GM12892 (cell line): ENCODE measurements at places on chromosomes 2 and 18.

DNA sequence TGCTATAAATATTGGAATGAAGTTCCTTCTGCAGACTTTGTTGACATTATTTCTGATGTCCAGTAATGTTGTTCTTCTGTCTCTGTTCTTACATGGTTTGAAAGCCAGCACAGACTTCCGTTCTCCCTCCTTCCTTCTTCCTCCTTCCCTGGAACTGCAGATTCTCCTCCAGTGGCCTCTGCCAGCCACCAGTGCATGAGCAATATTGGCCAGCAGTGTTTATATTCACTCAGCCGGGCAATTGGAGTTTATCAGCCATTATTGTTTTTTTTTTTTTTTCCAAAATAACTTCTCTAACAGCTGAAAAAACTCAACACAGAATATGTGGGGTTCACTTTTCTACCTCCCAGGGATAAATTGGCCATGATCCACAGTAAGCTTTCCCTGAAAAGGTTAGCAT, 86.8 kb downstream of the ADCYAP1 start:
- no peak for DNase-seq

DNA sequence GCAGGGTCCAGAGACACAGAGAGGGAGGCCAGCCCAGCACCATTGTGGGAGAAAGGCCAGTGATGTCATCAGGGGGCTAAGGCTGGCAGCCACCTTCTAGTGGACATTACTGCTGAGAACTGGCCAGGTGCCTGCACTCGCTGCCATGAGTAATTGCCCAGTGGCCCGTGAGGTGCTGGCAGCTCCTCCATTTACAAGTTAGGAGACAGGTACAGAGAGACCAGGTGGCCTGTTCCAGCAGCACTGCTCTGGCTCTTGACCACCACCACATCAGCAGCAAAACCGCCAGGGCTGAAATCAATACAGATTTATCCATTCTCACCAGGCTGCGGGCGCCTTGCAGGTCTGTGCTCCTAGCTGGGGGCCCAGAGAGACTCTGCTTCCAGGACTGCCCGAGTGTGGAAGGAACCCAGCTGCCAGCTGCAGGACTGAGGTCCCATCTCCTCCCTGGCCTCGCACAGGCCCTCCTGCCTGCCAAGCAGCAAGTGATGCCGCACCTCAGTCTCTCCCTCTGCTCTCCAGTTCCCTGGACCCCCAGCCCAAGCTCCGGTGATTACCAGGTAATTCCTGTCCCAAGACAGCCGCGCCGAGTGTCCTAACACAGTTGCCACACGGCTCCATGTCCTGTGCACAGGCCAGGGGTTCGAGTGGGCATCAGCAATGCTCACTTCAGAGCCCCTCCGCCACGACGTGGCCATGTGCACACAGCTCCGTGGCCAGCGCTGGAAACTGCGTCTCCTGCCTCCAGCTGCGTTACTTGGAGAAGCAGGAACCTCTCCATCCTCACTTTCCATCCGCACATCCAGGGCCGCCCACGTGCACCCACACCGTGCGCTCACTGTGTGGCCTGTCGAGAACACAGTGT, 101.0 kb upstream of the CTDP1 start:
- DNase-seq: no peak

GRCh38 chr2:10265329-10266132, 37.2 kb upstream of the HPCAL1 start:
- no peak for DNase-seq

DNA sequence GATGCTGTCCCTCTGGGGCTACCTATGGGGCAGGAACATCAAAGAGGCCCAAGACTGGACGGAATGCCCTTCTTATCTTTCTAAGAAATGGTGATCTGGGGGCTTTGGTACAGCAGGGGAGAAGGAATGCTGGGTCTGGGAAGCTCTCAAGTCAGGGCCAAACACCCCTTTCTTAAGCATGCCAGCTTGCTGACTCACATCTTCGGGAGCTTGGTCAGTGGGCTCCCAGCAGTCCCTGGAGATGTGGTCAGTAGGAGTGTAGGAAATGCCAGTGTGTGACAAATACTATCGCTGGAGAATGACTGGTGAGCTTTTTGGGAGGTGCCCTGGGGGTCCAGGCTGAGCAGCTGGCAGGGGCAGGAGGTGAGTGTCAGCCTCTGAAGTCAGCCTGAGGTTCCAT, 105.0 kb upstream of the CDC42EP3 start:
- DNase-seq: no peak

GRCh38 chr2:196449083-196449482, 190.4 kb upstream of the CCDC150 start:
- DNase-seq: no peak

DNA sequence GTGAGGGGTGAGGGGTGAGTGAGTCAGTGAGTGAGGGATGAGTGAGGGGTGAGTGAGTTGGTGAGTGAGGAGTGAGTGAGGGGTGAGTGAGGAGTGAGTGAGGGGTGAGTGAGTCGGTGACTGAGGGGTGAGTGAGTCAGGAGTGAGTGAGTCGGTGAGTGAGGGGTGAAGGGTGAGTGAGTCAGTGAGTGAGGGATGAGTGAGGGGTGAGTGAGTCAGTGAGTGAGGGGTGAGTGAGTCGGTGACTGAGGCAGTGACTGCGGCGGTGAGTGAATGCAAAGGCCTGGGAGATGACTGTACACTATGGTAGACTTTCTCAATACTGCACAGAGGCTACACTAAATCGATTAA, 16.6 kb downstream of the THAP4 start:
- DNase-seq: no peak

GRCh38 chr2:190173392-190173791, 110.9 kb upstream of the MSTN start:
- no peak for DNase-seq

DNA sequence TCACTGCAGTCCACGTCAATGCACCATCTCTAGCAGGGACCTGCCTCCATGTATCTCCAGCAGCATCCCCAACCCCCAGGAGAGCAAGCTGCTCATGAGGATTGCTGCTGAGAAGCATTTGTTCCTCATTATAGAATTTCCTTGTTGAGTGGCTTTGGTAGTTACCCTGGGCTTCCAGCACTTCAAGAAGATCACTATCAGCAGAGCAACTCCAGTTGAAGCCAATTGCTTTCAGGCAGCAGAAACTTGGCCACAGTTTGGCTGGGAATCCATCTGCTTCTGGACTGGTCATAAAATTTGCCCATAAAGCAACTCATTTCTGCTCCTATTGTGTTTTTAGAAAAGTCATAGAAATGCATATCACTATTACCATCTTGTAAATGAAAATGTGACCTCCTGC, 17.4 kb downstream of the TRPM8 start:
- no peak for DNase-seq

GRCh38 chr2:45707006-45707405, 55.5 kb downstream of the PRKCE start:
- no peak for DNase-seq

DNA sequence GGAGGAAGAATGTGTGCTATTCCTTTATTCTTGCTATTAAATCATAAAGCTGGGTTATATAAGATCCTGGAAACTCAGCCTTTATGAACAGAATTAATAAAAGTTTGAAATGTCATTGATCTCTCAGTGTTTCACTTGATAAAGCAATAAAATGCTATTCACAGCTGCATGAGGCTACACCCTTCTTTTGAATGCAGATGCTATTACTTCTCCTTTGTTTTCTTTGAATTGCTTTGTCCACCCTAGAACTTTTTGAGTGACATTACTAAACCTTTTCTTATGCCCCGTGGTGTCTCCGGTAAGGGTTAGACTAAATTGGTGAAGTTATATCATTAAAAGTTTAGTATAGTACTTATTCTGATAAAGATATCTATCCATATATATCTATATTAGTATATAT, 18.9 kb downstream of the SERPINB5 start:
- DNase-seq: no peak

DNA sequence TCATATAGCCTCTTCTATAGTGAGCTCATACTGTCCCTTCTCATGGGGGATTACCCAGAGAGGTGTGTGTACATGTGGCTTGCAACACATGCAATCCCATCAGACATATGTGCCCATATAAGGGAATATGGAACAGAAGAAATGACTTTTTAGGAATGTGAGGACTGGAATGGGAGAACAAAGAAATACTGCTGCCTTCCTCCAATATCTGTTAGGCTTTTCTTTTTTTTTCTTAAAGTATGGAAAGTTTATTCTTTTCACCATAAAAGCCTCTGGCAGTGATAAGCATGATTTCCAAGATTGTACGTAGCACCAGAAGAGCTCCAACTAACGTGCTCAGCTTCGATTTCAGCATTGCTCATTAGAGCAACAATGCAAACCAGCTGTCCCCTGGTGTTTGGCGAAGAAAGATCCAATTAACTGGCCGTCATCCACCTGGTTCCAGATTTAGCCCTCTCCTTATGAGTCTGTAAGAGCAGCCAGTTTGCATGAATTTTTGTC, 113.6 kb downstream of the ADCYAP1 start:
- no peak for DNase-seq

GRCh38 chr2:226991663-226992062, 155.8 kb downstream of the RHBDD1 start:
- DNase-seq: no peak

GRCh38 chr2:100196786-100197494, 54.5 kb upstream of the AFF3 start:
- DNase-seq: no peak

DNA sequence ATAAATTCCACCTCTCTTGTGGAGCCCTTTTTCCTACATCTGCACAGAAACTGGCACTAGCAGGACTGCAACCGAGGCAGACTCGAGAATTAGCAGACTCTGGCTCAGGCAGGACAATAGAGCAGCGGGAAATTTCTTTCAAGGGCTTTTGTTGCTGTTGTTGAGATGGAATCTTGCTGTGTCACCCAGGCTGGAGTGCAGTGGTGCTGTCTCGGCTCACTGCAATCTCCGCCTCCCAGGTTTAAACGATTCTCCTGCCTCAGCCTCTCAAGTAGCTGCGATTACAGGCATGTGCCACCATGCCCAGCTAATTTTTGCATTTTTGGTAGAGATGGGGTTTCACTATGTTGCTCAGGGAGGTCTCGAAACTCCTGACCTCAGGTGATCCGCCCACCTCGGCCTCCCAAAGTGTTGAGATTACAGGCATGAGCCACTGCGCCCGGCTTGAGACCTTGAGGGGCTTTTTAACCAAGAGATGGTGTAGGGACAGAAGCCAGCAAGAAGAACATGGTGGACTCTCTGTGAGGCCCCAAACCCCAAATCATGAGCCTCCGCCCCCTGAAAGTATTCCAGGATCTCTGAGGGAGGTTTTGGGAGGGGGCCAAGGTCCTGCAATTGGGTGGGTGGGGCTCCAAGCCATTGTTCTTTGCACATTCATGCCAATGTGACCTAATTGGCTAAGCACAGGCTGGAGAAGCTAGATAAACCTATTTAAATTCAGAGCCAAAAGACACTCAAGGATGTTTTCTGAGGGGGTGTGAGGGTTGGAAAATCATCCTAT, 68.4 kb upstream of the MSH2 start:
- no peak for DNase-seq

DNA sequence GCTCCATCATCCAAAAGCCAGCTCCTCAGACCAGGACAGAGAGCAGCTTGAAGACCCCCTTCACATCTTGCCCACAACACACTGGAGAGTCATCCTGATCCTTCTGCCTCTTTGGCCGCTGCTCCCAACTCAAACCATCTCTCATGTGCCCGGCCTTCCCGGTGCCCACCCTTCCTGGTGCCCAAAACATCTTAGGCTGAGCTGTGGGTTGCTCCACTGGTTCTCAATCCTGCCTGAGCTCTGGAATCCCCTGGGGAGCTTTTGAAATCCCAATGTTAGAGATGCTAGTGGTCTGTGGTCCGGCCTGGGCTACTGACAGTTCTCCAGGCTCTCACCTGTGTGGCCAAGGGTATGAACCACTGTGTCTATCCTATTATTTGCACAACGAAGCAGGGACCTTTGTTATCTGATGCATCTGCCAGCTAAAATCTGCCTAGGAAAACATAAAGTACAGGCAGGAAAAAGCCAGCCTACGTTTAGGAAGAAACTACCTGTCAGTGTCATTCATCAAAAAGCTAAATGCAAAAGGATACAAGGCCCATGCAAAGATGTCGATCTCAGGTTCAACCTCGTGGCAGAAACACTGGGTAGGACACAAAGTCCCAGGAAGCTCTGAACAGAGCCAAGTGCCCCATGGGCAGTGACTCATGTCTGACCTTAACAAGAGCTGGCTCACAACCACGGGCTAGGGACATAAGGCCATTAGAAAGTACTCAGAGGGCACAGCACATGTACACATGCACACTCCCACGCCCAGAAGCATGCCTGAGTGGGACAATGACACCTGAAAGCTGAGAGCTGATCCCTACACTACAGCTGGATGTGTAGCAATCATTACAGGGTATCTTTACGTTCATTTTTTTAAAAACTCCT, 30.8 kb downstream of the TBC1D8 start:
- no peak for DNase-seq

DNA sequence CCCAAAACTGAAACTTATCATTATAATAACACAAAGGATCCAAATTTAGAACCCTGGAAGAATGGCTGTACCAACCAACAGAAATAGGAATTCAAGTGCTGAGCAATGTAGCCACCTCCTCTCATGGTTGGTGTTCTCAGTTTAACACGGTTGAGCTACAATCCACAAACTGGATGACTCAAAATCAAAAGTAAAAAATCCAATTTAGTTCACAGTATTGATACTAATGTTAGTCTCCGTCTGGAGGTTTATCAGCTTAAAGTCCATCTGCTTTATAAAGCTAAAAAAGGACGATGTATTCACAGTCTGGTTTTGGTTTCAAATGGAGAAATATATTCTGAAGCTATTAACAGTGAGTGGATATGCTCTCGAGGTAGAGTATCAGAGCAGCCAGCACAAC, 40.5 kb downstream of the CNTNAP5 start:
- no peak for DNase-seq

DNA sequence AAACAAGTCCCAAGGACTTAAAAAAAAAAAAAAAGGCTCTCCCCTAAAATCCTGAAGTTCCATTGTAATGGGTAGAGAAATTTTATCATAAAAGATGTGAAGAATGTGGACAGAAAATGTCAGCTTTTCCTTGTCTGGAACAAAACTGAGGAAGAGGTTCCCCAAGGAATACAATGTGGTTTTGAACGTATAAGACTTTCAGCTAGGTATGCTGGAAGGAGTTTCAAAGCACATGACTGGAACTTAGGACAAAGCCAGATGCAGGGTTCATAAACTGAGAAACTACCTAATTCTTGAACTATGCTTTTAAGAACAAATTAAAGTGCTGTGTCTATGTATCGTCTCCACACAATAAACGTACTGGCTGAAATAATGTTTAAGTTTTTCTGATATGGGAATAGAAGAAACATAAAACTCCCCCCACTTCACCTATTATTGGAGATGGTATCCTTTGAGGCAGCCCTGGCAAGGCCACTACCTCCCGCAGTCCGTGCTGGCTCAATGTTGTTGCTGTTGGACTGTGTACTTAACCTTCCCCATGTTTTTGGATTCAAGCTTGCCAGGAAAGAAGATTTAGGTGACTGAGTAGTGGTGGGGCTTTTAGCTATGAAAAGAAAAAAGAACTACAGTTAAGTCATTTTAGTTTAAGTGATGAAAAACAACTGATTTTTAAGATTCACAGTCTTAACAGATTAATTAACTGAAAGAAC, 84.2 kb upstream of the DNER start:
- DNase-seq: no peak

DNA sequence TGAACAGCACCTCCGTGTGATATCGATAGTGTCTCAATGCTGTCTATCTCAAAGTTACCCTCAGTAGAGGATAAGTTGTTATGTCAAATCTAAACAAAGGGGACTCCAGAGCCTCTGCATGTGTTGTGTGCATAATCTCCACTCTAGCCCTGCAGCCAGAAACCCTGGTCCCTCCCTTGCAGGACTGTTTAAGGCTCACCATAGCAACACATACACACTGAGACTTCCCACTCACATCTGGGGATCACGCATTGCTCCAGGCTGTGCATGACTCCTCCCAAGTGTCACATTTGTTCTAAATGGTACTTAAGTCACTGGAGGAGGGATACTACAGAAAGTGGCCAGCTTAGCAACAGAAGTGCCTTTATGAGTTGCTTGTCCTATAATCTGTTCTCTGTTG, 258.6 kb upstream of the CRIM1 start:
- no peak for DNase-seq
